AG04450 (cell line): ENCODE measurements at places on chromosomes 2 and 18.

DNA sequence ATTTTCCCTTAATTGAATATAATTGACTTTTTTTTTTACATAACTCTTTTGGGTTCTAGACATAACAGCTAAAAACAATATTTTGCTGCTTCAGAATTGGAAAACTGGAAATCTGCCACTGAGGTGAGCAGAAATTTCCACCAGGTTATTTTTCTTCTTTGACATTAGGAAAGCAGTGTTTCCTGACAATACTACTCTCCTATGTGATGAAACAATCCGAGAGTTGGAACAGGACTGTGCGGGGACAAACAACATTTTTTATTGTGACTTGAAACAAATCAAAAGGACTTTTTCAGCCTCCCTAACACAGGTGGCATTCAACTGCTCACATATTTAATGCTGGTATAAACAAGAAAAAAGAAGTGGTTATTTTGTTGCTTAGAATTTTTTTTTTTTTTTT is 237.2 kb downstream of the RNF152 start:
- no peak for DNase-seq

DNA sequence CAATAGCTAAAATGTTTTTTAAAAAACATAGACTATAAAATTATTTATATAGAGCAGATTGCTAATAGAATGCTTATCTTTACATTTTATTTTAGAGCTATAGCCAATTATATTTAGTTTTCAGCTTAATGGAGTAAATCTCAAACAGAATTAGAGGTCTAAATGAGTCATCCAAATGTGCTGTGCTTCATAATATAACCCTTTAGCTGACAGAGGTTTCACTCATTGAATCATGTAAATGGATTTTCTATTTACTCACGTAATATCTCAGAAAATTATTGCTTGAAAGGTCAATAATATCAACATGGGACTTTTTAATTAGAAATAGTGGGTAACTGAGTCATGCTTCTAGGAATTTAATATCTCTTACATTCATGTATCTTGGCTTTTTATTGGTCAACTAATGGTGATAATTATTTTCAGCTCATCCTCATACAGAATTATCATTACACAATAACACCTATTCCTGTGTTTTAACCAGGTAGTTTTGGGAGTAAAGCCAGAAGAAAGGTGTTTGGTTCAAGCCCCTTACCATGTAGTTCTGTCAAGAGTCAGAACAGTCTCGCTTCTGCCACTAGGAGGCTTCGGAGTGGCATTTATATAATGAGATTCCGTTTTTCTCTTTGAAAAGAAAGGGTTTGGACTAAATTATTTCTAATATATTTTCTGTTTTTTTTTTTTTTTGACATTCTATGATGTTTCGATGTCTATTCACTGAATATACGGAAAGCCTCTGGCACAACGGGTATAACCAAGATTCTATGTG is 217.6 kb downstream of the CDH7 start:
- no peak for DNase-seq

GRCh38 chr18:31677592-31677991 is 6.8 kb downstream of the B4GALT6 start:
- DNase-seq, result no peak

DNA sequence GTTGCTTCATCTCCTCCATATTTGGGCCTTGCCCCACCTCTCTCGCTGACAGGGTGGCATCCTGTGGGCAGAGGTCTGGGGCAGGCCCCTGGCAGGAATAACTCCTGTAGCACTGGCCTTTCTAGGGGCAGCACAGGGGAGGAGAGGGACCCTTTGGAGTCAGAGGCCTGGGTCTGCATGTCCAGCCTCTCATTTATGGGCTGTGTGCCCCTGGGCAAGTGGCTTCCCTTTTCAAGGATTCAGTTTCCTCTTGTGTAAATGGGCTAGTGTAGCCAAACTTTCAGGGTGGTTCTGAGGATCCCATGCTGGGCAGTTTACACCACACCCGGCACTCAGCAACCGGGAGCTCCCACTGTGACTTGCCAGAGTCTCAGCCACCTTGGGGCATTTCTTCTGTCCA is 23.4 kb downstream of the ADRA2B start:
- no peak for DNase-seq

DNA sequence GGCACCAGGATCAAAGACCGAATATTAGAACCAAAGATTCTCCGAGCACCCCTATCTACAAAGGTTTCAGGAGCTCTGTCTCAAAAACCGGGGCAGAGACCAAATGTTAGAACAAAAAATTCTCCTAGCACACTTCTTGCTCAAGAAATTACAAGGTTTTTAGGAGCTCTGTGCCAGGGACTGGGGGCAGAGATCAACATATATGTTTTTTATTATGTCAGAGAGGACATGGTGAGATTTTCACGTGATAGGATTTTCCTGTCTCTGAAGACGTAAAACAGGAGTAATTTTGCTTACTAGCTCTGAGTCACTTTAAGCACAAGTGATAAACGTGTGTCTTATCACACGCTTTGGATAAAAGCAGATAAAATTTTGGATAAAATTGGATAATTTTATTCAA is 34.8 kb upstream of the ODC1 start:
- no peak for DNase-seq

DNA sequence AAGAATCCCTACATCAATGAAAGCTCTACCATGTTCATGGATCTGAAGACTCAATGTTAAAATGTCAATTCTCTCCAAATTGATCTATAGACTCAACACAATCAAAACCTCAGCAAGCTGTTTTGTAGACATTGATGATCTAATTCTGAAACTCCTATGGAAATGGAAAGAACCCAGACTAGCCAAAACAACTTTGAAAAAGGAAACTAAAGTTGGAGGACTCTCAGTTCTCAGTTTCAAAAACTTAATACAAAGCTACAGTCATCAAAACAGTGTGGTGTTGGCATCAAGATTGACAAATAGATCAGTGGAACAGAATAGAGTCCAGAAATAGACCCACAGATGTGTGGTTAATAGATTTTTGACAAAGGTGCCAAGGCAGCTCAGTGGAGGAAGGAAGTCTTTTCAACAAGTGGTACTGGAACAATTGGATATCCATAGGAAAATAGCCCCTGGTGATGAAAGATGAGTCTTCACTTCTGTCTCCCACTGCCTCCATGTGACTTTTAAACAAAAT is 30.4 kb downstream of the LBH start:
- DNase-seq, result no peak

DNA sequence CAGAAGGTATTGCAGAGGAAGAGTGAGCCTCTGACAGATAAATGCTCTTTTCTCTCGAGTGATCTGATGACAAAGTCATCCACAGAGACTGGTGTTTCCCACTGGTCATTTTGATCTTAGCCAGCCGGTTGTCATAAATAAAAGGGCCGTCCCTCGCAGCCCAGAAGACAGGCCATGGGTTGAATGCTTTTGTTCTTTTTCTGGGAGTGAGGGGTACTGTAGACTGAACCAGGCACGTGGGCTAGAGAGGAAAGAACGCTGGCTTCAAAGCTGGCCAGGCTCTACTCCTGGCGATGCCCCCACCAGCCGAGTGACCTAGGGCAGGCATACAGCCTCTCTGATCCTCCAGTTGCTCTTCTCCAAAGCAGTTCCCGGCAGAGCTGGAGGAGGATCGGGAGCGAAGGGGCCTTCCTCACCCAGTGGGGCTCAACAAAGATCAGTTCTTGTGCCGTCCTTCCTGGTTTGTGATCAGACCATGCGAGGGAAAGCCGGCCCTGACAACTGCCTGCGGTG is 193.5 kb downstream of the INHBB start:
- DNase-seq, result no peak

GRCh38 chr2:119158563-119159347 is at the start of gene C1QL2:
TSS of gene C1QL2 (minus strand) at chr2:119158751. CDS start at chr2:119158269, 482 bp downstream.
- DNase-seq, result no peak

DNA sequence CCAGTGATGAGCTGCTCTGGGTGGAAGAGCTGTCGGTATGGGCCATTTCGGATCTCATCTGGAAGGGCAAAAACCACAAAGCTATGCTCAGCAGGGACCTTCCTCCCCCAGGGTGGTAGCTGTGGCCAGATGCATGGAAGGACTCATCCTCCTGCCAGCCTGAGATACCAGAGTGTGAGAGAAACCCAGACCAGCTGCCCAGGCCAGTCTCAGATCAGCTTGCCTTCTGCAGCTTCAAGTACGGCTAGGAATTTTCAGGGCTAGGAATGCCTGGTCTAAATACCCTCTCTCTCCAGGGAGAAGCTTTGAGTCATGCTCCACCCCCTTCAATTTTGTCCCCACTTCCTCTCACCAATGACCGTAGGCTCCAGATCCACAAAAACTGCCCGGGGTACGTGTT is 1.4 kb upstream of the TUBA4B start:
- no peak for DNase-seq

- DNase-seq, result no peak
Observed at GRCh38 chr2:235588750-235589149, 94.9 kb downstream of the AGAP1 start.

GRCh38 chr2:190603374-190603773 is 45.5 kb upstream of the NAB1 start:
- no peak for DNase-seq

- no peak for DNase-seq
Observed at GRCh38 chr18:49515516-49515915, 28.5 kb upstream of the C18orf32 start.

DNA sequence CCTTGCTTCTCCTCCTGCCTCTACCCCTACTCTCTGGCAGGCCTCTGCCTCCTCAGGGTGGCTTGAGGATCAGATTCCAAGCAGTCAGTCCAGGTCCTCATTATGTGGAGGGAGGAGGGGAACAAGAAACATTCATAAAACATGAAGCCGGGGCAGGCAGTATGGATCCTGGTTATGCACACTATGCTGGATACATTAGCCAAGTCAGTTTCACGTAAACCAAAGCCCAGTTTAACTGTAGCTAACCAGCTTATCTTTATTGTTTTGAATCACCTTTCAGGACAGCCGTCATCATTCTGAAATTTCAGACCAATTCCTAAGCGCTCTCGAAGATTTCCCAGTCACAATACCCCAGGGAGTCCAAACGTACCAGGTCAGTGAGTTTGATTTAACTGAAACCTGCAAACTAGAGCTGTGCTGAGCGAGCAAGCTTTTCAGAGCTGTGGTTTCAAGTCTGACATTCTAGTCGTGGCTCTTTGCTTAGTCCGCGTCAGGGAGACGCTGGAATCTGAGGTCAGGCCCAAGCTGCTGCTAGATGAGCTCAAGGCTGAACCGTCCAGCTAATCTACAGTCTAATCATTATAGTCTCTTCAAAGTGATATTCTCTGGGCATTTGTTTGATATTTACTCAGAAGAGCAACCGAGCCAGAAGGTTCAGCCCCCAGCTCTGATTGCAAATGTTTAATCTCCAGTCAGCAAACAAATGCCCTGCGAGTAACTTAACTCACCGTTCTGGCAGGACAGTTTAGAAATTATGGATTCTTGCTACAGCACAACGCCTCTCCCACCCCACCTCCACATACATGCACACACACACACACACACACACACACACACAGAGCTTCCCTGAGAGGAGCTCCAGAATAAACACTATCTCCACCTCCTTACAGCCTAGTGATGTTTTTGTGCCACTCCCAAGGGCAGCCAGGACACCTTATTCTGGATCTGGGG is 63.8 kb upstream of the BZW1 start:
- peak; percentile 85 for DNase-seq

GRCh38 chr18:62758591-62758990 is 43.2 kb downstream of the PHLPP1 start:
- DNase-seq, result no peak

GRCh38 chr18:3037423-3037915 is 24.5 kb upstream of the LPIN2 start:
- DNase-seq, result peak; percentile 55

DNA sequence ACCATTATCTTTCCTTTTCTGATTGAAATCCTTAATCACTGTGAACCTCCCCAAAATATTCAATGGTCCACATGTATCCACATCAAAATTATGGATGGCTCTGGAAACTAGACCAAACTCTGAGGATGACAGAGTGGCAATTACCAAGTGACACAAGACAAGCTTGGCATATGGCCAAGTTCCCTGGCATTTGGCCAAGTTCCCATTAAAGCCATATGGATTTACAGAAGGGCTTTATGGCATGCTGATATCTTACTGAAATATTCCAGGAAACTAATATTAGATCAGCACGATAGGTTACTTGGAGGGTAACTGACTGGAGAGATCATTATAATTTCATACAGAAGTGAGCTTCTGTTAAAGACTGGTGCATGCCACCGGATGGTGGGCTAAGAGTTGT is 21.9 kb upstream of the CERS6 start:
- DNase-seq, result no peak

DNA sequence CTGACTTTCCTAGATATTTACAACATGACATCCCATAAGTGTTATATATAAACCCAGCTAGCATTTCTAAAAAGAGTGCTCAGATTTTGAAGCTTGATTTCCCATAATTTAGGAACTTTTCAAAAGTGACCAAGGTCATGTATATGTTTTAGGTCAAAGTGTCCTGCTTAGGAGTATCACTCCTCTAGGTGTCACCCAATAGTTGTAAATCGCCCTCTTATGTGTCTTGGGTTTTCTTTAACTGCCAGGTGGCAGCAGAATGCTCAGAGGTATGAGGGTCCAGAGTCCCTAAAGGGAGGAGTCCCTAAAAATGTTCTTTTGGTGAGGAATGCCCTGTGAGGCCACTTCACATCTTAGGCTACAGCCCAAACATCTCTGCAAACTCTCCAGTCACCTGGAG is 358.3 kb downstream of the CELF4 start:
- DNase-seq, result no peak

DNA sequence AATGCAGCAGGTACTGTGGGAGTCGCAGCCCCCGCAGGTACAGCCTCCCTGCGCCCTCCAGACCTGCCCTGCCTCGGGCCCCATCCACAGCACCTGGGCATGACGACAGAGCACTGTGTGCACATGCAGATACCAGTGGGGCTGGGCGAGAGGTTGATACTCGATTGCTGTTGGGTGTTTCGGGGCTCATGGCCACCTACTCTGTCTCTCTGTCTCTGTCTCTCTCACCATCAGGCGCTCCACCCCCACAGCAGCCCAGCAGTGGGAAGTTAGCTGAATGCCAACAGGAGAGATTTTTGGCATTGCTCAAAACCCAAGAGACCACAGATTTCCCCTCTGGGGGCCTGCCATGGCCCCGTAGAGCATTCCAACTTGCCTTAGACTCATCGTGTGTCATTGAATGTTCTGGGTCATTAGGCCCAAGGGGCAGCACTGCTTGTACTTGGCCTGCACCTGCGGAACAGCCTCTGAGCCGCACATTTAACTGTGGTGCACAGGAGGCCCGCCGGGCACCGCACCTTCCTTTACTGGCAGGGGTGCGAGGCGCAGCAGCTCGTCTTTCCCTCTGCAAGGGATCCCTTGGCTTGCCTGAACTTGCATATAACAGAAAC is 18.8 kb downstream of the KCNIP3 start:
- no peak for DNase-seq

- DNase-seq, result no peak
Observed at GRCh38 chr18:42458226-42458625, 503.2 kb downstream of the PIK3C3 start.

DNA sequence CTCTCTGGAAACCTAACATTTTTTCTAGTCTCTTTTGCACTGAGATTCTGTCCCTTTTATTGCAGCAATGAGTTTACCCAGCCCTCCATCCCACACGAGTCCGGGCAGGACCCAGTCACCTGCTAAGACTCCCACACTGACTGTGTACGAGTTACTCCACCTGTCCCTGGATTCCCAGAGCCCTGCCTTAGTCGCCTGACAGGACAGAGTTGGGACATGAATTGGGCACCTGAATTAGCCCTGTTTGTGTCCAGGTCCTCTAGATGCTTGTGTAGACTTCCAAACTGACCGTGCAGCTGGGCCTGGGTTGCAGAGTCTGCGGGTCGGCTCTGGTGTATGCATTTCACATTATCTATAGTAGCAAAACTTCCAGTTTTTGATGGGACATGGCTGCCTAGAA is 238.7 kb downstream of the VAPA start:
- no peak for DNase-seq

GRCh38 chr2:196372811-196373664 is 201.7 kb upstream of the STK17B start:
- DNase-seq, result no peak
